GM13976 (cell line): ENCODE measurements at places on chromosomes 16 and 17.

GRCh38 chr17:70984873-70985272 lies 815.5 kb downstream of the KCNJ2 start:
- DNase-seq = no peak

- DNase-seq = no peak
Measured at GRCh38 chr16:85607796-85608514, 5.2 kb upstream of the GSE1 start.

DNA sequence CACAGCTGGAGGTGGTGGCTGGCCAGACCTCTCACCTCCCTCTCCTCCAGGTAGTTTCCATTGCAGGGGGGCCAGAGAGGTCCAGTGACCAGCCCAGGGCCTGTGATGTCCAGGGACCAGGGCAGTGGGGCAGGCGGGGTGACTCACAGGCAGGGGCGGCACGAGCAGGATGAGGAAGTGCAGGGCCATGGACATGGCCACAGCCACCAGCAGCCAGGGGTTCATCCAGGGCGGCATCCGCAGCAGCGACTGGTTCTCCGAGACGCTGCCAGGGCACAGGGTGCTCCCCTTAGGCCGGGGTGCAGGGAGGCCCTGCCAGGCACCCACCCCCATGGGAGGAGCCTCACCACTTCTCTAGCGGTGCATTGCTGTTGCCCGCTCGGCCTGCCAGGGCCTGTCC lies 12.9 kb upstream of the P2RX1 start:
- DNase-seq = no peak

DNA sequence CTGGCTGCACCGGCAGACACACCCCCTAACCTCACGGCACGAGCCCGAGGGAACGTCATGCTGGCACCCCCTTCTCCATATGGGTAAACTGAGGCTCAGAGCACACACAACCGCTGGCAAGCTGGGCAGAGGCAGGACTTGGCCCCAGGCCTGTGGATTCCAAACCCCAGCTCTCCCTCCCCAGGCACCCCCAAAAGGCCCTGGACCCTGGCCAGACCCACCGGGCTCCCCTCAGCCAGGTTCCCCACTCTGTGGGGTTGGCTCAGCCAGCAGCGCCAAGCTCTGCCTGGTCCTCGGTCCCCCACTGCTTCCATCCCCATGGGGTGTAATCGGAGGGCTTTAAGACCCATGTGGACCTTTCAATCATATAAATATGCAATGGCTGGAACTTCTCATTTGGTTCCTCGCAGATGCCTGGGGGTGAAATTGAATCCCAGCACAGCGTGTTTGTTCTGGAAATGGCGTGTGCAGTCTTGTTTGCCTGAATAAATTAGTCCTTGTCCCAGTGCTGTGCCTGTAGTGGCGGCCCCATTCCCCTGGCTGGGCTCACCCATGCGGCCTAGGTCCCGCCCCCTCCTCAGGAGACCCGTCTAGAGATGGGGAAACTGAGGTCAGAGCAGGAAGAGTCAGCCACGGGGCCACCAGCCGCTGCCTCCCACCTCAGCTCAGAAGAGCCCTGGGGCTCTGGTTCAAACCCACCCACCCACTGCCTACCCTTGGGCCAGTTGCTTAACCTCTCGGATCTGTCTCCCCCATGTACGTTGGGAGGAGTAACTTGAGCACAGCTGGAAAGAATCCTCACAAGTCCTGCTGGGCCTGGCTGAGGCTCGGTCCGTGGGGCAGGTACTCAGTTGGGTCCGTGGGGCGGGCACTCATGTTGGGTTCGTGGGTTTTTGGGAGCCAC lies 57.3 kb downstream of the ZFPM1 start:
- no peak for DNase-seq

DNA sequence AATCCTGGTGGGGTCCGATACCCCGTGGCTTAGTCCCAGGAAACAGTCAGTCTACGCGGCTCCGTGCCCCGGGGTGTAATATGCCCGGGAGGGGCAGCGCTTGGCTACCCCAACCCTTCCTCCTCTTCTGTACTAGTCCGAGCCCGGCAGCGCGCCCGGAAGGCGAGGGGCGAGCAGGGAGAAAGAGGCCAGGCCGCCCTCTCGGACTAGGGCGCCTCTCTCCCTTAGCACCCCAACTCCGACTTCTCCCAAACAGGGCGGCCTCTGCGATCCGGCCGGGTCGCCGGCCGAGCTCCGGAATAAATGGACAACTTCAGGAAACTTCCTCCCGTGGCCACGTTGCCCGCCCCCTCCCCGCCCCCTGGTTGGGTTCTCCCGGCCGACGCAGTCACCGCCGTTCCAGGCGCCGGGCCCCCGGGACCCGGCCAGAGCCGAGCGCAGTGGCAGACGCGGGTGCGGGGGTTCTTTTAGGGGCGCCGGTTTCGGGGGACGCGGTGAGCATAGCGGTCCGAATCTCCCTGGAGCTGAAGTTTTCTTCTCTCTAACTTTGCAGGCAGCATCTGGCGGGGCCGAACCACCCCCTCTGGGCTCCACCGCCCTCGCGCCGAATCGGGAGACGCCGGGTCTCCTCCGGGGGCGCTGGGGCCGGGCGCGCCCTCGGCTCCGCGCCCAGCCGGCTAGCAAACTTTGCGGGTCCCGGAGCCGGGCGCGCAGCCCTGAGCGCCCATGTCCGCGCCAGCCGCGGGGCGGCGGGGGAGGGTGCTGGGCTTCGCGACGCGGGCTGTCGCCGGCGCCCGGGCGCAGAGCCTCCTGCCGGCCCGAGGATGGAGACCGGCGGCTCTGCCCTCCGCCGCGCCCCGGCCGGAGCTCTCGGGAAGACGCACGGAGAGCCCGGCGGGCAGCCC lies at the start of gene SDK2:
SDK2 (minus strand) TSS at position 301 of the 905 bp plus-strand sequence. CDS start 357 bp downstream, outside the sequence.
- no peak for DNase-seq

DNA sequence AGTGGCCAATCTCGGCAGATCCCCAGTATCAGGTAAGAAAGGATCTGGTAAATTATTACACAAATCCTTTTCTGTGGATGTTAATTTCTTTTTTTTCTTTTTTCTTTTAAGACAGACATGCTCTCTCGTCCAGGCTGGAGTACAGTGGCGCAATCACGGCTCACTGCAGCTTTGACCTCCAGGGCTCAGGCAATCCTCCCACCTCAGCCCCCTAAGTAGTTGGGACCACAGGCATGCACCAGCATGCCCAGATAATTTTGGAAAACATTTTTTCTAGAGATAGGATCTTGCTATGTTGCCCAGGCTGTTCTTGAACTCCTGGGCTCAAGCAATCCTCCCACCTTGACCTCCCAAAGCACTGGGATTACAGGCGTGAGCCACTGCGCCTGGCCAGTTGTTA lies 54.0 kb downstream of the GAS7 start:
- no peak for DNase-seq

- DNase-seq = no peak
Measured at GRCh38 chr17:7512105-7512504, 27.9 kb downstream of the POLR2A start.

DNA sequence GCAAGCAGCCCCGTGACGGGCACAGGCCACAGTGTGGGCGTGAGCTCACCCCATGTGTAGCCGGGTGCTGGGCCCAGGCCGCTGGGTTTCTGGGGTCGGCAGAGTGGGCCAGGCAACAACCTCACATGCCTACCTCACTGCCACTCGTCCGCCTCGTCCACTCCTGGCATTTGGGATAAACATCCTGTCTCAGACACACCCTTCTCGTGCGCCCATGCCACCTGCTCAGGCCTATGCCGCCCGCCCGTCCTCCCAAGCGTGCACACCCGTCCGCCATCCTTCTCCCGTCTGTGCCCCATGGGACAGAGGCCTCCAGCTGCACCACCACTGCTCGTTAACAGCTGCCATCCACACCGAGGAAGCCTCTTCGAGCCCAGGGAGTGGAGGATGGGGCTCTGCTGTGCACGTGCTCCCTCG lies 64.3 kb downstream of the KLHDC4 start:
- no peak for DNase-seq

DNA sequence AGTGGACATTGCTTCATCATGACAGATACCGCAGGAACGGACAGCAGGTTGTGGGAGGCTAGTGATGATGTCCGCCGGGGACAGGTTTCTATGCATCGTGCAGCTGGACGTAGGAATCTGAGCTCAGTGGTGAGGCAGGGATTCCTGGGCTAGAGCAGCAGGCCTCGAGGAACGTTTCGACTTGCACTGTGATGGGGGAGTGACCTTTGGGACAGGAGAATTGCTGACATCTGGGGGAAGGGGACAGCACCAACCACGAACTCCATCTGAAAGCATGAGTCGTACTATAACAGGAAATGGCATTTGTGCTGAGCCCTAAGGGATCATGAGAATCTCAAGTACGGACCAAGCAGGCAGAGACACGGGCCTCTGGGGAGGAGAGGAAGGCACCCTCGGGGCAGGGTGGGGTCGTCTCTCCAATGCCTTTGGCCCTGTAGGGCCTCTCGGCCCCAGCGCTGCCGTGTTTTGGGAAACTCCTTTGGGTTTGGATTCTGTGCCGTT lies 65.8 kb upstream of the ENDOV start:
- no peak for DNase-seq

DNA sequence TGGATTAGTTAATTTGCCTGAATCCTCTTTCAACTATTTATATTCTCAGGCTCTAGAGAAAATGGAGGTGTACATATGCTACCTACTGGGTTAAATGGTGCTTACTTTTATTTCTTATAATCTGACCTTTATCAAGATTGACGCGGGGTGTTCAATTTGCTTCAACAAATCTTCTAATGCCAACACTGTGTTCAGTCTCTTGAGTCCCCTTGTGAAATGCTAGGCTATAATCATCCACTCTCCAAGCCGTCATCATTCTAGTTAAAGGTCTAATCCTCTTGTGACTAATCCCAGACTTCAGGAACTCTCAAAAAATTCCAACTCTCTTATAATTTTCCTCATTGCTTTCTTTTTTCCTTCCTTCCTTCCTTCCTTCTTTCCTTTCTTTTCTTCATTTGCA lies 1396.2 kb downstream of the CDH8 start:
- DNase-seq = no peak

GRCh38 chr16:20740007-20740883 lies 1.4 kb downstream of the THUMPD1 start:
- no peak for DNase-seq

DNA sequence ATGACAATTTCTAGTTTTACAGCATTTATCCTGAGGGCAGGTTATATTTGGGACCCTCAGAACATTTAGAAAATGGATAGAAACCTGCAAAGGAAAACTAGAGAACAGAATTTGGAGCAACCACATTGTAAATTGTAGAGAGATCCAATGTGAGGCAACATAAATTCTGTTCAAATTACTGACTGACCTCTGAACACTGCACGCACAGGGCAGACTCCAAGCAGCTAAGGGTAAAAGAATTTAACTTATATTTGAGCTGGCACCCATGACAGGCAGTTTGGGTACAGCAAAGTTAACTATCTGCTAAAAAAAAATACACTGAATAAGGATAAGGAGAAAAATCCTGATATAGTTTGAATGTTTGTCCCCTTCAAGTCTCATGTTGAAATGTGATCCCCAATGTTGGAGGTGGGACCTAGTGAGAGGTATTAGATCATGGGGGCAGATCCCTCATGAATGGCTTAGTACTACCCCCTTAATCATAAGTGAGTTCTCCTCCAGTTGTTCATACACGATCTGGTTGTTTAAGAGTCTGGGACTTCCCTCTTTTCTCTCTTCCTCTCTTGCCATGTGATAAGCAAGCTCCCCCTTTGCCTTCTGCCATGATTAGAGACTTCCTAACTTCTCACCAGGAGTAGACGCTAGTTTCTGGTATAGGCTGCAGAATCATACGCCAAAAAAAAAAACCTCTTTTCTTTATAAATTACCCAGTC lies 75.7 kb downstream of the FBXL20 start:
- DNase-seq = no peak

DNA sequence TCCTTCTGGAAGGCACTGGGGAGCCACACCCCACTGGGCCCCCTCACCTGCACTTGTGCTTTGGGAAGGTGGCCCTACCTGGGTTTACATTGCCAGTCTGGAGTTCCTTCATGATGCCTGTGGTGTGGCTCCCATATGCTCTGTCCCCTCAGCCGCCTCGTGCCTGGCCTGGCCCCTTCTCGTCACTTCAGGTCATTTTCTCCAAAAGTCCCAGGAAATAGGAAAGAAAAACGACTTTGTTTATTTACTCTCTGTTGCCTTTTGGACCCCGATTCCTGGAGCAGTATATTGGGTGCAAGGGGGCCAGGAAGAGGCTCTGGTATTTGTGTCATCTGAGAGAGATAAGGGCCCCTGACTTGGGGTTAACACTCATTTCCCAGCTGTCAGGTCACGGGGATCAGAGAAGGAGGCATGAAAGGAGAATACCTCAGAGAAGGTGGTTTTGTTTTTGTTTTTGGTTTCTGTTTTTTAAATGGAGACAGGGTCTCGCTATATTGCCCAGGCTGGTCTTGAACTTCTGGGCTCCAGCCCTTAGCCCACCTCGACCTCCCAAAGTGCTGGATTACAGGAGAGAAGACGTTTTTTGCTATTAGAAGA lies 4.7 kb downstream of the SOCS3 start:
- DNase-seq = no peak
